Stimulated activated memory B cell treated with anti-CD40 and anti-IgM and Interleukin-4, amounts not matched to agents 10 μg/mL and 1 μg/mL and 100 μg/mL, for 72 hours (primary cell): ENCODE measurements at places on chromosomes 3 and 15.

- no peak for ATAC-seq
These were observed 24.4 kb upstream of the CYP11A1 start for GRCh38 chr15:74391582-74392450.

- no peak for ATAC-seq
These were observed 159.6 kb downstream of the GBE1 start for GRCh38 chr3:81601707-81602305.

- peak; percentile 44 for ATAC-seq
These were observed at the start of gene THSD4 for GRCh38 chr15:71114887-71115566. Gene THSD4 (plus strand): TSS chr15:71115471.

DNA sequence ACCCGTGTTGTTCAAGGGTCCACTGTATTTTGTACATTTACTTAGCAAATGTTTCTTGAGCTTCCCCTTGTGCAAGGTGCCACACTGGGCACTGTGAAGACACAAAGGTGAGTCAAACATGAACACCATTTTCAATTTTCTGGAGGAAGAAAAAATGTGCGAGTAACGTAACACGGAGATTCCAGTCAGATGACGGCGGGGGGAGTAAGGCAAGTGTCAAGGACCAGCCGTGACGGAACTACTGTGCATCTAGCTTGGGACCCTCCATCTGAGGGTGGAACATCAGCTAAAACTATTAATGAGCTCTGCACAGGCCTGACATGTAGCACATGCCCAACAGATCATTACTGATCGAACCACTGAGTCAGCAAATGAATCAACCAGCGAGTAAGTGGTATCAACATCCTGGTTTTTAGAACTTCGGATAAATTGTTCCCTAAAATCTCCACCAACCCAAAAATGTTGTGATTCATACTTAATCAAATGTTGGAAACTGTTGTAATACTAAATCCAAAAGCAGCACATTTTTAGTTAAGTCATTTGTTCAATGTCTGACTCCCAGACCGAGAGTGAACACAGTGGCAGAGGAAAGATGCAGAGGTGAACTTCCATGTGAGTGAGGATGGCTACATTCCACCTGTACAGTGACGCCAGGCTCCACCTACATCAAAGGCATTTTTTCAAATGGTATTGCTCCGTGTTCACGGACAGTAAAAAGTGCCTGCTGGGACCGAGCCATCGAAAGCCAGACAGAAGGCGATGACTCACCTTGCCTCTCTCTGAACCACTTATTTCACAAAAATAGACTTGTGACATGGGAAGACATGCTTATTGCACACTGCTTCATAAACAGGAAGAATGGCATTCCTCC, 172.2 kb downstream of the ATP10A start:
- no peak for ATAC-seq

- ATAC-seq = peak; percentile 79
These were observed 489 bp downstream of the CSPG5 start for GRCh38 chr3:47578119-47578632.

GRCh38 chr3:112136046-112136445, 3.0 kb upstream of the GCSAM start:
- ATAC-seq = peak; percentile 44

DNA sequence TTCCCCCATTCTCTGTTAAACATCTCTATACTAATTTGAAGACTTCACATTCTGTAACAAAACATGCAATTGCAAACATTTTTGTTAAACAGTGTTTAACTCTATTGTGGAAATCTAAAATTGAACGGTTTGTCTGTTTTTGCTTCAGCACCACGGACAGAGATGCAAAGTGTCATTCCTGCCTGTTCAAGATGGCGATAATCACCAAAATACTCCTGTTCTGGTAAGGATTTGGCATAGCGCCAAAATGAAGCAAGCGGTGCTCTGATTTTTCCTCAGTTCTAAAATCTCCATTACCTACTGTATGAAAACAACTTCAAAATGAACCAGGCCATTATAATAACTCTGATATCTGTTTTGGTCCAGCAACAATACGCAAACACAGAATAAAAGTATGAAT, 129.7 kb upstream of the TUSC7 start:
- ATAC-seq = no peak

- no peak for ATAC-seq
These were observed 31.9 kb downstream of the SMAD6 start for GRCh38 chr15:66733976-66734375.

GRCh38 chr3:12194669-12195161, 36.0 kb upstream of the TIMP4 start:
- peak; percentile 73 for ATAC-seq

DNA sequence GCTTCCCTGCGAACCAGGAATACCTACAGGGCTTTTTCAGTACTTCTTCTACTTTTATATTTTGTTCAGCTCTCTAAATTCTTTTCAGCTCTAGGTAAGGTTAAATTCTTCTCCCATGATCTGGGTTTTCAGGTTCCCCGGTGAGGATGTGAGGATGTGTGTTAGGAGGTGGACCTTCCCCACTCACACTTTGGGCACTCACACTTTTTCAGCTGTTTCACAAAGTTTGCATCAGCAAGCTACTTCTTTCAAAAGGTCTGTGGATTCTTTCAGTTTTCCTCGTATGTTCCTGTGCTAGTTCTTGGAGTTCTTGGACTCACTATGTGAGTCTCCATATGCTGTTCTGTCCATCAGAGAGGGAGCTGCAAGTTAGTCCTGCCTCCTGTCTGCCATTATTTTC, 13.9 kb upstream of the OR5K2 start:
- no peak for ATAC-seq

DNA sequence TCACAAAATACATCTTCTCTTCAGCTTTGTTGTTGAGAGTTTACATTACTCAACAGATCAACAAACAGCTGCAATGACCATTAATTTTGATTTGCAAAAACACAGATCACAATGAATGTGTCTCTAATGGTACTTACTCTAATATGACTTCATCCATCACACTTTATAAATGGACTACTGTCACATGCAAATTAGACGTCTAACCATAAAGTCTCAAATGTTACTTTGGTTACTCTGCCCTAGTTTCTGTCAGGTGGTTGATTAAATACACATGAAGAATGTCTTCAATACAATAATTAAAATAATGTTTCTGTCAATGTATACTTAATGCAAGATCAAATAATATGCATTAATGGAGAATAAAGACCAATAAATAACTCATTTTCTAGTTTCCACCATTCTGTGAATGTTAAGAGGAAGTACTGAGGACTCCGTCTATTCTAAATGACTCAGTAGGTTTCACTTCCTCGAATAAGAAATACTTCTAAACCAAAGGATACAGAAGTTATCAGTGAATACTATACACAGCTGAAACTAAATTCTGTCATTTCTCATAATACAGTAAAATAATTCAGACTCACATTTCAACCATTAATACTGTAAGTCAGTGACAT, 145.8 kb downstream of the CBLB start:
- peak; percentile 100 for ATAC-seq

GRCh38 chr15:96764946-96765345, 434.4 kb downstream of the NR2F2 start:
- no peak for ATAC-seq

- no peak for ATAC-seq
These were observed 235.0 kb upstream of the KBTBD8 start for GRCh38 chr3:66762916-66763693.

- no peak for ATAC-seq
These were observed 954.2 kb downstream of the CADM2 start for GRCh38 chr3:85912980-85913379.

GRCh38 chr3:134468519-134468918, 17.3 kb downstream of the ANAPC13 start:
- ATAC-seq = no peak

- no peak for ATAC-seq
These were observed 128.0 kb downstream of the ATP8B4 start for GRCh38 chr15:49990835-49991545.

- ATAC-seq = no peak
These were observed at the start of gene CCR8 for GRCh38 chr3:39329493-39329892. Gene CCR8 (plus strand): TSS chr3:39329709. CDS start chr3:39332332, 2,623 bp downstream.

DNA sequence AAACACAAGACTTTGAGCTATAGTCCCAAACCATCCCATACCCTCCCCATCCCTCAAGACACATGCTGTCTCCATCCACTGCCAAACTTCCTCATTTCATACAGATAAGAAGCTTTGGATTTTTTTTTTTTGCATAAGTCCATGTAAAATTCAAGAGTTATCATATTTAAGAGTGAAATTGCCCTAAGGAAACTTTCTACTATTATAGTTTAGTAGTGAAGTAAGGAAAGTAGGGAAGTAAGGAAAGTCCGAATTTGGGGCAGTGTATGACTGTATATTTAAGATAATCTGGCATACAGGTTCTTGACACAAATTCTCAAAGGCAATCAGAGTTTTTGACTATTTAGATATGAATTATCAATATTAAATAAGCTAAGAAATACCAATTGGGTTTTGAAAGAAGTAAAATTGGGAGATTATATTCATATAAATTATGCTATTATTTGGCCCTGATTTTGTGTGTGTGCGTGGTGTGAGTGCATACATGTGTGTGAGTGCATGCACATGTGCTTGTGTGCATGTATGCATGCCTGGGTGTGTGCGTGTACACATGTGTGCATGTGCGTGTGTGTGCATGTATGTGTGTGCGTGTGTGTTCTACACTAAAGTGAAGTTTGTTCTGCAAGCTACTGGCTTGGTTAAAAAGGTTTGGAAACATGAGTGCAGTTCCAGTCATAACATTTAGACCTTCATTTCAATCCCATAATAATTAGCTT, 83.6 kb upstream of the MBNL1 start:
- no peak for ATAC-seq

DNA sequence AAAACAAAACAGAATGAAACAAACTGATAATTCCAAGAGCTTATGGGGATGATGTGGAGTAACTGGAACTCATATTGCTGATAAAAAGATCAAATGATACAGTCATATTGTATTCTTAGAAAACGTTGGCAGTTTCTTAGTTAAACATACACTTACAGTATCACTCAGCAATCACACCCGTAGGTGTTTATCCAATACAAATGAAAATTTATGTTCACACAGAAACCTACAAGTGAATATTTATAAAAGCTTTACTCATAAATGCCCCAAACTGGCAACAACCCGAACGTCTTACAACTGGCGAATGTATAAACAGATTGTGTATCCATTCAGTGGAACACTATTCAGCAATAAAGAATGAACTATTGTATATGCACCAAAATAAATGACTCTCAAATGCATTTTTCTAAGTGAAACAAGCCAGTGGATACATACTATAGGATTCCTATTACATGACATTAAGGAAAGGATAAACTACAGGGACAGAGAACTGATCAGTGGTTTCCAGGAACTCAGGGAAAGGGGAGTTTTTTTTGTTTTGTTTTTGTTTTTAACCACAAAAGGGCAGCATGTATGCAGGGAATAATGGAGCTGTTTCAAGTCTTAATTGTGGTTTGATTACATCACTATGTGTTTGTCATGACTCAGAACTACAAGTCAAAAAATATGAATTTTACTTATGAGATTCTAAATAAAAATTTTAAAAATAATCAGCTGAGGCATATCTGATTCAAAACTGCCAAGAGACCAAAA, 71.8 kb upstream of the NDUFB4 start:
- ATAC-seq = no peak

- no peak for ATAC-seq
These were observed 94.6 kb upstream of the TERB2 start for GRCh38 chr15:44861917-44862316.

GRCh38 chr15:70121624-70122302, 24.0 kb upstream of the TLE3 start:
- no peak for ATAC-seq

DNA sequence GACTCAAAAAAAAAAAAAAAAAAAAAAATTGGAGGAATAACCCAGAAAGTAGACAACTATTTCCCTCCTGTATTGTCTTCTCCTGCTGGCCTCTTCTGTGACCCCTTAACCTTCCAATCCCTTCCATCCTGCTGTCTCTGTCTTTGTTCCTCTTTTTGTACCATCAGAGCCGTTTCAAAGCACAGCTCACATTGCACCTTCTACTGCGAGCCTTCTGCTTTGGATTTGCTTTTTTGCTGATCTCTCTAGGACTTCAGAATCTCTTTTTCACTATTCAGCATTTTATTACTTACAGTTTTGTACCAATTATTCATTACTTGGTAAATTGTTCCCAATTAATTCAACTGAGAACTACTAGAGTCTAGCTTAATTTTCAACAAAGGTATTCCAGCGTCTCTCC, 284.0 kb upstream of the TBL1XR1 start:
- ATAC-seq = peak; percentile 71

DNA sequence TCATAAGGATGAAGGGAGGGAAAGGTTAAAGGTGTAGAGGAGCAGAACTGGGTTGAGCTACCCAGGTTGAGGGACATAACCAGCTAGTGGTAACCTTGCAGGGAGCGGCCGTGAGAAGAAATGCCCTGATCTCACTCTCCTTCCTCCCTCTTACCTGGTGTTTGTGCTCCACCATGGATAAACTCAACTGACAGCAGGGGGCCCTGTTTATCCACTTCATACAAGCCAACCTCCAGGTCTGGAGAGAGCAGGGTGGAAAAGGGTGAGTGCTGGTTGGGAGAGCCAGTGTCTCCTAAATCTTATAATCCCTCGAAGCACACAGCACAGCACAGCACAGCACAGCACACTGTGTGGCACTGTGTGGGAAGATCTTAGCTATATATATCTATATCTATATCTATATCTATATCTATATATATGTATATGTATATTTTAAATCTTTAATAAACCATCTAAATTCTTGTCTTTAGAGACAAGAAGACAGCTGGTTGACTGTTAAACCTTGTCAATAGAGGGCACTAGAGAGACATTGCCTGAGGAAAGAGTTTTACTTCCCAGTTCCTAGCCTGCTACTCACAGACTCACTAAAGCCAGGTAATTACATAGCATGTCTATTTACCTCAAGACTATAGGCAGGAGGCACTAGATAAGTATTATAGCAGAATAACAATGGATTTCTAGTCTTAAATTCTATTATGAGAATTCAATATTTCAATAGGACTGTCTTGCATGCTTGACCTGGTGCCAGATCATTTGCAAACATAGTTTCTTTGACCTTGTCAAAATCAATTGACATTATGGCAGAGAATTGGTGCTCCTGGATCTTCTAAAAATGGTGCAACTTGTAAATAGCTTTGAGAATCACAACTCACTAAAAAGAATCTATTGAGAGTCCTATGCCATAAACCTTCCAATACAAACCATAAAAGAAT, 21.7 kb upstream of the FMN1 start:
- ATAC-seq = no peak

- no peak for ATAC-seq
These were observed 50.3 kb upstream of the SELENOK start for GRCh38 chr3:53941950-53942349.

DNA sequence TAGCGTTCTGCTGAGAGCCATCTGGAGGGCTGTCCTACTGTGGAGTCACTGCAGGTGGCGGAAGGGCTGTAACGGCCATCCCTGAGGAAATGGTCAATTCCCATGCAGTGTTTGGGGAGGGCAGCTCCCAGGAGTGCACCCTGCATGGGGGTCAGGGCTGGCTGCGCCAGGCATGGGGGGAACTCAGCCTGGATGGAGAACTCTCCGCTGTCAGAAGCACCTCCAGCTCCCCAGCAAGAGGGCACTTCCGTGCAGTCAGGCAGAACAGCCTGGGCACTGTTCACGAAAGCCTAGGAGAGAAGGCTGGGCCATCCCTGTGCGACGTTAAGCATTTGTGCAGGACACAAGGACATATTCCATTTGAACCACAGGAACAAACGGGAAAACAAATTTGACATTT, 105.2 kb downstream of the LRIG1 start:
- no peak for ATAC-seq
